ENCODE measurements at places on chromosomes 1 and 21. TPM values are rescaled to one million over a fixed set of nuclear protein-coding genes. Genes with fewer than 3 reads are reported as not detected.

Gene CFAP141
- not detected for total RNA-seq

Gene DAB1
- not detected for total RNA-seq

- DNase-seq: no peak
Measured at GRCh38 chr21:32909393-32909792, 116.3 kb upstream of the OLIG2 start.

GRCh38 chr1:52140633-52141512 is 1.0 kb upstream of the ZFYVE9 start:
- DNase-seq: no peak

- no peak for DNase-seq
Measured at GRCh38 chr21:28308516-28308915, 684.2 kb downstream of the LTN1 start.

- no peak for DNase-seq
Measured at GRCh38 chr1:38266197-38266520, 219.6 kb upstream of the POU3F1 start.
